ENCODE measurements at places on chromosomes 6 and 20.

GRCh38 chr6:87645080-87645479 lies 55.1 kb downstream of the ORC3 start:
- no peak for DNase-seq

GRCh38 chr20:8790442-8791074 lies 278.3 kb upstream of the PLCB4 start:
- DNase-seq, result no peak

- no peak for DNase-seq
These were observed 990 bp downstream of the BPI start for GRCh38 chr20:38304845-38305447.

- no peak for DNase-seq
These were observed 188.4 kb upstream of the CCN2 start for GRCh38 chr6:132139611-132140010.

- no peak for DNase-seq
These were observed 51.5 kb downstream of the DHX35 start for GRCh38 chr20:39013662-39014109.

DNA sequence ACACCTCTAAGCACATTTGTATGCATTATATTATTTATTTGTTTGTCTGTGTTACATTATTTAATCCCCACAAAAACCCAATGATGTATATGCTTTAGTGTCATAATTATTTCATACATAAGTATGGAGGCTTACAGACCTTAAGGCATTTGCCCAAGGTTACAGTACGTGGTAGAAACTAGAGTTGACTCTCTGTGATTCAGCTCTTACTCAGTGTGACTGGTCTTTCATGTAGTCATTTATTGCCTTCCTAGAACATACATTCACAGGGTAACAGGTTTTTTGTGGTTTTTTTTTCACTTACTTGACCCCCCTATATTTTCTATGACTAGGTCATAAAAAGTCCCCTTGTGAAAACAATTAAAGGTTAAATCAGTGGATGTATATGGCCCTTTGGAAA lies 566.8 kb downstream of the TFAP2A start:
- DNase-seq, result no peak

DNA sequence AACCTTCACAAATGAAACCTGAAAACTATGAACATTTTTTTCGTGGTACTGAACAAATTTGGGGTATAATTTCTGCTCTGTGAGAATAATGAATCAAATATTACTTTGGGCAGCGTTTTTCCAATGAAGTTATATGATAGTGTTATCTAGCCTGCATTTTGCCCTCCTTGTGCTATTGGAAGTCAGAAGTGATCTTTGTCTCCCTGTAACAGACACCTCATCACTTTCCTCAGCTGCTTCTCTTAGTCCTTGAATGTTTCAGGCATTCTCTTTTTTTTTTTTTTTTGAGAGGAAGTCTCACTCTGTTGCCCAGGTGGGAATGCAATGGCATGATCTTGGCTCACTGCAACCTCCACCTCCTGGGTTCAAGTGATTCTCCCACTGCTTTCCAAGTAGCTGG lies 10.2 kb downstream of the DDX27 start:
- DNase-seq, result no peak

- DNase-seq, result no peak
These were observed 13.7 kb downstream of the SPATA2 start for GRCh38 chr20:49901588-49901987.

DNA sequence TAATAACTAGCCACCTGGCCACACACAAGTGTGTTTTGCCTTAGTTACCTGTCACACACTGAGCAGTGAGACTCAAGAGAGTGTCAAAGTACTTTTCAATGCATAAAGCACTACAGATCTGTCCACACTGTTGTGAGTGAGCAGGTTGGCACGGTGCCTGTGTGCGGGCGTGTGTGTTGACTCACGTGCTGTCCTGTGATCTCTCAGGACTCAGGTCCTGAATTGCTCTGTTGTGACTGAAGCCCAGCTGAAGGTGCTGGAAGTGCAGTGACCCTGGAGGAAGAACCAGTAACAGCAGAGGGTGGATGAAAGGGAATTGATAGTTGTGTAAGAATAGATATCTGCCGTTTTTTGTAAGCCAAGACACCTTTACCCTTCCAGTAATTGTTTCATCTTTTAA lies 18.3 kb downstream of the SLC16A10 start:
- DNase-seq, result peak; percentile 35

GRCh38 chr6:47096211-47096895 lies 54.2 kb upstream of the ADGRF1 start:
- no peak for DNase-seq

DNA sequence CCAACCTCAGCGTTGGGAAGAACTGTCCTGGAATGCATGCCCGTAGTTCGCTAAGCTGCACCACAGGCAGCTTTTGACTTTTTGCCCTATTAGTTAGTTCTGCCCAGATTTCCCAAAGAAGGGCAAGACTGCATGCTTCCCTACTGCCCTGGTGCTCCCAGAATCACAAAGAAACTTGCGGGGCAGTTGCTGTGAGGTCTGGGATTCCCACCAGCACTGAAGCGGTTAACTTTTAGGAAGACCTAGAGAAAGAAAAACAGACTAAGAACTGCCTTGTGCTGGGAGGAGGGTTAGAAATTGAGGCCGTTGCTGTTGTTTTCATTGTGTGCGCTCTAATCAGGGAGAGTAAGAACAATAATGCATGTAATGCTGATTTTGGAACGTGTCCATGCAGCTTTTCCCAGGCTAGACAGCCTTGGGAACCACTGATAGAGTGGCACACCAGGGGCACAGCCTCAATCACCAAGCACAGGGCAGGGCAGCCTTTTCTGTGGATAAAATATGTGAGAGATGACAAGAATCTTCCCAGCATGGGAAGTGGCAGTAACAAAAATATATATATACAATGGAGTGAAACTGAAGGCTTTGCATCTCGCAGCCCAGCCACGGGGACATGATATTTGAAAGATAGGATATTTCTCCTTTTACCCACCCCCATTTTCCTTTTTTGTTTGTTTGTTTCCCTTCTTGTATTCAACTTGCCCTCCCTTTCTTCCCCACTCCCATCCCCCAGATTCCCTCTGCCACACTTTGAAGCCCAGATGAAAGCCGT lies 137.7 kb upstream of the HEY2 start:
- DNase-seq, result no peak

DNA sequence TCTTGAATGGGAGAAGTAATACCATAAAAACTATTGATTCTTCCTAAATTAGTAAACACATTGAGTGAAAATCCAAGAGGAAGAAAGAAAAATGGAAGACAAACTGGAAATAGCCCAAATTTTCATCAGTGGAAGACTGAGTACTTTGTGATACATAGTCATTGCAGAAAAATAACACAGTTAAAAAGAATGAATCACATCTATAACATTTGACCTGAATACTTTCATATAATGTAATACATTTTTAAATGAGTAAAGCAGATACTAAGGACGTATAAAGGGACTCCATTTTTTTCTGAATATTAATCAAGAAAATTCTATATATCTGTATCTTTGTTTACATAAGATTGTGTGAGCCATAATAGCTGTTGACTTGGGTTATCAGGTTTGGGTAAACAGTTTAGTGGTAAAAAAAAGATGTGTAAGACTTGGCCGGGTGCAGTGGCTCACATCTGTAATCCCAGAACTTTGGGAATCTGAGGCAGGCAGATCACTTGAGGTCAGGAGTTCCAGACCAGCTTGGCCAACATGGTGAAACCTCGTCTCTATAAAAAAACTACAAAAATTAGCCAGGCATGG lies 4.3 kb upstream of the SLC17A2 start:
- no peak for DNase-seq

DNA sequence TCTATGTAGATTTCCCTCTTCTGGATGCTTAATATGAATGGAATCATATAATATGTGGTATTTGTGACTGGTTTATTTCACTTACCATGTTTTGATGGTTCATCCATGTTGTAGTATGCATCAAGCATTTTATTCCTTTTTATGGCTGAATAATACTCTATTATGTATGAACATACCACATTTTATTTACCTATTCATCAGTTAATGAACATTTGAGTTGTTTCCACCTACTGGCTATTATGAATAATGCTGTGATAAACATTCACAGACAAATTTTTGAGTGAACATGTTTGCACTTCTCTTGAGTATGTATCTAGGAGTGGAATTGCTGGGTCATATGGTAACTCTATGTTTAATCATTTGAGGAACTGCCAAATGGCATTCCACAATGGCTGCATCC lies 14.9 kb upstream of the ZNF451 start:
- DNase-seq, result no peak

GRCh38 chr6:33931799-33932198 lies 128.0 kb upstream of the MLN start:
- DNase-seq, result no peak

DNA sequence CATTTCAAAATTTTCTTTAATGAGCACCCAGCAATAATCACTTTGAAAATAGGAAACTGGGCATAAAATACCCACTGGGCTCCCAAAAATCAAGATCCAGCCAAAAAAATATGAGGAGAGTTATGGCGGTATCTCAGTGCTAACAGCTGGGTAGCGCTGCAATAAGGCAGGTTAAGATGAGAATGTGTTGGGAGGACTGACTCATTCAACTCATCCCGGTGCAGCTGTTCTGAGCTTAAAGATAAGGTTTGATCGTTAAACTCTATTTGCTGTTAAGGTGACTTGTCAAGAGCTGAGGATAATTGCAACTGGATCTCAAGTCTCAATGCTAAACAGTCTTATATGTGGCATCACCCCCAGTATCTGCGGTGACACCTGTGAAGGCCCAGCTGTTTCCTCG lies 507.7 kb downstream of the EPM2A start:
- no peak for DNase-seq

GRCh38 chr6:21295506-21296240 lies 297.9 kb upstream of the SOX4 start:
- DNase-seq, result no peak

DNA sequence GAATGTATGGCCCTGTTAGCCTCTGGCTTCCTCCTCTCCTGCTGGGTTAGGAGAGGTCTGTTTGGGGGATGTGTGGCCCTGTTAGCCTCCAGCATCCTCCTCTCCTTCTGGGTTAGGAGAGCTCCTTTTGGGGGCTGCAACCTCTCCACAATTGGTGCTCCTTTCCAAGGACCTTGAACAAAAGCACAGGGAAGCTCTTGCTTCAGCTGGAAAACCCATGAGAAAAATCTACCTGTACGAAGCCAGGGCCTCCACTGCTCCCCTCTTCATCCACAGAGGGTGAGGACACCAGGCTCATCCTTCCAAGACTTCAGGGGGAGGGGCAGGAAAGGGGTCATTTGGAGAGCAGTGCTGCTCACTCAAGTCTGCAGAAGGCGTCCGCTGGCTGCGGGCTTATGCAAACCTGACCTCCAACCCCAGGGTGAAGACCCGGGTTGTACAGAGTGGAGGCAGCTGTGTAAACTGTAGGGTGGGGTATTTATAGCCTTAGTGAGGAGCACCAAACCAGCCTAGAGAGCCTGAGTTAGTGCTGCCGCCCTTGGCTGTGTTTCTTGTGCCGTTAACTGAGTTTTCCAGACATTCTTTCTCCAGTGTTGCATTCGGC lies 62.1 kb downstream of the SLC24A3 start:
- no peak for DNase-seq

- peak; percentile 76 for DNase-seq
These were observed 1.2 kb downstream of the TRIB3 start for GRCh38 chr20:381581-382290.

- no peak for DNase-seq
These were observed 275.1 kb downstream of the GRIK2 start for GRCh38 chr6:101668496-101669030.

DNA sequence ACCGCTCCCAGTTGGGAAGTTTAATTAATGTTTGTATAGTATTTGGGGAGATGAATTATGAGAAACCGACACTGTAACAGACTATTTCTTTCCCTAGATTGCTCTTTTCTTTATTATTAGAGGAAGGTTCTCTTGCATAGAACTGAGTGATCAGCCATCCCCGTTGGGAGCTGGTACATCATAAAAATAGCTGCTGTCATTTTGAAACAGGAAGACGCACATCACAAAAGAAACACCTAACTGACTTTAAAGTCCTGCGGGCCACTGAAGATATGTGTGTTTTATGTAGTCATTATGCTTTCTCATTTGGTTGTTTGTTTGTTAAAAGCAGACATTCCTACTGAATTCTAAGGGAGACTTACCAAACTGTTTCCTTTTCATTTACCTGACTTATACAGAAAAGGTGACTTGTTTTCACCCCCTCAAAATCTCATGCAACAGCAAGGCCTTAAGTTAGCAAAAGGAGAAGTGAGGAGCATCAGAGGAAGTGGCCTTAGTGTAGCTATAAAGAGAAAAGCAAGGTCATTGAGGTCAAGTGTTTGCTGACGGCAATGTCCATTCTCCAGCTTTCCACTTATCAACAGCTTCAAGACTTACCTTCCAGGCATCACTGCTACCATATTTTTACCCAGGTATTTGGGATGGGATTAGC lies 91.0 kb downstream of the PKHD1 start:
- DNase-seq, result no peak

DNA sequence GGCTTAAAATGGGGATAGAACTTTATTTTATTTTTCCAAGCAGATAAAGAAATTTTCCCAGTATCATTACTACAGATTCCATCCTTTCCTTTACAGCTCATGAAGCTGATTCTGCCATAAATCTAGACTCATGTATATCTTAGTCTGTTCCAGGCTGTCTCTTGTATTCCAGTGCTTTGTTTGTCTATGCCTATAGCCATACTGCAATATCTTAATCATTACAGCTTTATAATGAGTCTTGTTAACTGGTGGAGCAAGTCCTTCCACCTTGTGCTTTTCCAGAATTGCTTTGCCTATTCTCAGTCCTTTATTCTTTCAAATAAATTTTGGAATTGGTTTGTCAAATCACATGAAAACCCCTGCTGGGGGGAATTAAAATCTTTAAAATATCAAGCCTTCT lies 99.2 kb downstream of the MAP3K5 start:
- DNase-seq, result no peak

DNA sequence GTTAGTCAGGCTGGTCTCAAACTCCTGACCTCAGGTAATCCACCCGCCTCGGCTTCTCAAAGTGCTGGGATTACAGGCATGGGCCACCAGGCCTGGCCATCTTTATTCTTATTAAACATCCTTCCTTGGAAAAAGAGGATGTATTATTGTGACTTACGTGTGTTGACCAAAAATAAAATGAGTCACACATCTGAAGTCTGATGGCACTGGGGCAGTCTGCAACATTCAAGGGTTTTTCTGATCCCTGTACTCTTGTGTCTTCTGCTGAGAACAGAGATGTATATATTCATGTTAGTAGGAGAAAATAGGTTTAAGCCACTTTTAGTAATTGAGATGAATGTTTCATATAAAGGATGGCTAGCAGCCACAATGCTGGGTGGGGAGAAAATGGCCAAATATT lies 129.9 kb upstream of the RIPOR2 start:
- DNase-seq, result no peak

DNA sequence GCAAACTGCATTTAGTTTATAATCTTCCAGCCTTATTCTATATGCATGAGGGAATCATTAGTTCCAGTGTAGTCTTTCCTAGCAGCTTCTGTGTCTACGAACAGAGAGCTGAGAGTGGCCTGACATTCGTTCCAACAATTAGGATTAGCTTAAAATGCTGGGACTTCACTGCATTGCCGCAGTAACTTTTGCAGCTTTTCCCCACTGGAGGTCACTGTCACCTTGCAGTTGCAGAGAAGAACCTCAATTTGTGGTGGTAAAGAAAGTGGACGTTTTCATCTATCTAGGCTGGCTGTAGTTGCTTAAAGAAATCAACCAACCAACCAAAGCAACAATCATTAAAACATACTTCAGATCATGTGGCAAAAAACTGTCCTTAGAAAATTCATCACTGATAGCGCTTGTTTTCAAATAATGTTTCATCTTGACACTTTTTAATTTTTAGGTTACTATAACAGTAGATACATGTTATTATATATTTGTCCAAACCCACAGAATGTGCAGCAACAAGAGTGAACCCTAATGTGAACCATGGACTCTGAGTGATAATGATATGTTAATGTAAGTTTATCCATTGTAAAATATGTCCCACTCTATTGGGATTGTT lies 12.2 kb downstream of the MYLK4 start:
- DNase-seq, result no peak
